ENCODE measurements at places on chromosomes 1 and 21.

- no peak for DNase-seq
Measured at GRCh38 chr1:206971029-206971655, 882 bp upstream of the FCAMR start.

DNA sequence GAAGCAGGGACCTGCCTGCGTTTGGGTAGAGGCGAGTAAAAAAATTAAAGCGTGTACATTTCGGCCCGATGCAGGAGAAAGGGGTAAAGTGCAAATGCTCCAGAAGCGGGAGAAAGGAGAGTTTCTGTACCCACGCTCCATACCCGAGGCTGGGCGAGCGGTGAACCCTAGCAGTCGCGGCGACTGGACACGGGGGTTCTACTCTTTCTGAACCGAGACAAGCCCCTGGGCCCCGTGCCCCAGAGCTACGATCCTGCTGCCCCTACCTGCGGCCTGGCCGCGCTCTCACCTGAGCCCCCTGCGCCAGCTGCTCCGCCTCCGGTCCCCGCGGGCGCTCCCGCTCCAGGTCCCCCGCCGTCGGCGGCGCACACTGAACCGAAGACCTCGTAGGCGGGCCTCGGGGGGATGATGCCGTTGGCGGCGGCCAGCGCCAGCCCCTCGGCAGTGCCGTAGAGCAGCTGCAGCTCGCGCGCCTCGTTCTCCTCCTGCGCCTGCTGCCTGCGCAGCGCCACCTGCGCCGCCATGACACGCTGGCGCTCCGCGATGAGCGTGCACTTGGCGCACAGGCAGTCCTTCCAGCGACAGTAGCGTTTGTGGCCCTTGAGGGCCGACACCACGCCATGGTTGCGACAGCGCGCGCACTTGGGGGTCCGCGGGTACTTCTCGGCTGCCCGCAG is 2.4 kb downstream of the DMRTA2 start:
- DNase-seq: peak; percentile 48

- no peak for DNase-seq
Measured at GRCh38 chr1:54199151-54199764, 572 bp downstream of the CYB5RL start.

GRCh38 chr1:205642679-205643307 is 11.0 kb upstream of the ELK4 start:
- no peak for DNase-seq

DNA sequence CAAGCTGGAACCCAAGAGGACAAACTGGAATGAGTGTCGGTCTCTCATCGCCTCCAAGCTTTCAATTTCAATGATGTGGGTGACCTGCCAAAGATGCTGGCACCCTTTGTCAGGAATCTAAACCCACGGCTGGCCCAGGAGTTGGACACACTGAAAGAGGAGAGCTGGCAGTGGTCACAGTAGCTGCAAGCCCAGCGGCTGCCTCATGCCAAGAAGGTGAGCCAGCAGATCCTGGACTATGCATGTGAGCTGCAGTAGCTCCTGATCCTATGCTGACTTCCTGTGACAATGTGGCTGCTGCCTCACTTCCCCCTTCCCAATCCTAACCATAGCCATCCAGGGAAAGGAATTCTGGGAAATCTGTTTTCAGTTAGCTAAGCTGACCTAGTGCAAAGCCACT is 117.0 kb upstream of the VAV3 start:
- DNase-seq: no peak

GRCh38 chr1:167054946-167055630 is 35.1 kb downstream of the GPA33 start:
- DNase-seq: no peak

DNA sequence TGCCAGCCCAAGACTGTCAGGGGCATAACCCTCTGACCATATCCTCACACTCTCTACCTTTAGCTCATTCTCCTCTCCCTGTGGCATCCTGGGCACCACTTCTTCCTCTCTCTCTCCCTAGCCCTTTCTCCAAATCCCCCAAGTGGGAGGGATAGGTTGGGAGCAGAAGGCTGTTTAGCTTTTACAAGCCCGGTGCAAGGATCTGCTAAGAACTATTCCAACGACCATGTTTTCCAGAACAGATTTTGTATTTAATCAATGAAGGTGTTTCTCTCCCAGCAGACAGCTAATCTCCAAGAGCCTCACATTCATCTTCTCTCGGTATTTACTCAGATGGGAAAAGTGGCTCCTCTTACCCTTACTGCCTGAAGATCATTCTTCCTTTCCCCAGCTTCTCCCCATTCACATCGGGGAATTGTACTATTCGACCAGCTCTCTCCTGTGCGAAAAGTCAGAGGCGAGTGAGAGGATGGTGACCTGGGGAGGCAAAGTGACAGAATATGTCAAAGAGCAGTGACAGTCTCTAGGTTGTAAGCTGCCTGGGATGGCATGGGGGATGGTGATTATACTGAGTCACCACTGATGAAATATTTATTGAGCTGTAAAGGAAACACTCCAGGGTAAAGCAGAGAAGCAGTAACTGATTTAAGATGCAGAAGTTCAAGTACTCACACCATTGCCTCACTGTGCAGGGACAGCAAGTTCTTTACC is 47.0 kb upstream of the RBM15 start:
- no peak for DNase-seq

DNA sequence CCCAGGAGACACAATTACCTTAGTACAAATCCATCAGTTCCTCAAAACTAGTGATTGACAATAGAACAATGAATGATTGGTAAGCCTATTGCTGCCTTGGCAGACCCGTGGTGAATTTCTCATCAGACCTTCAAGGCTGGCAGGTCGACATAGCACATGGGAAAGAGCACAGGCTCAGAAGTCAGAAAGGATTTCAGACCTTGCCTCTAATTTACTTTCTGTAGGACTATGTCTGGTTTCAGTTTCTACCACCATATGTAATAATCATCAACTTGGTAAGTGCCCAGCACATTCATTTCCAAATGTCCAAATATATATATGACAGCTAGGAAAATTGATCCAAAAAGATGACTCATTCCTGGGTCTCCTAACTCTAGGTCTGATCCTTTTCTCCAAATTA is 62.5 kb upstream of the GRHL3 start:
- DNase-seq: no peak

GRCh38 chr1:160189649-160190625 is at the start of gene CASQ1:
Gene CASQ1, plus strand, starts transcription at chr1:160190575. Its CDS starts 177 bp downstream, at chr1:160190752.
- DNase-seq: peak; percentile 64

GRCh38 chr1:28885472-28885877 is 28.9 kb upstream of the EPB41 start:
- no peak for DNase-seq
